ENCODE measurements at places on chromosomes 2 and 18. TPM values are rescaled to one million over a fixed set of nuclear protein-coding genes. Genes with fewer than 3 reads are reported as not detected.
A peak's percentile ranks its signal among the peaks of the same experiment; 100 is the strongest.

GRCh38 chr18:33840212-33840593 lies 262.2 kb downstream of the ASXL3 start:
- DNase-seq, result no peak

GRCh38 chr18:32093102-32093511 lies 1.4 kb downstream of the RNF138 start:
- no peak for DNase-seq

LIMS3 gene
- 2.6 TPM for total RNA-seq

- DNase-seq, result peak; percentile 36
These were observed 391 bp upstream of the TMEM17 start for GRCh38 chr2:62506421-62506750.

- no peak for DNase-seq
These were observed 36.5 kb downstream of the MC2R start for GRCh38 chr18:13878857-13879256.

GRCh38 chr2:173109253-173110188 lies 33.9 kb downstream of the MAP3K20 start:
- peak; percentile 72 for DNase-seq

GRCh38 chr18:4251873-4252272 lies 203.2 kb downstream of the DLGAP1 start:
- DNase-seq, result no peak

XDH gene
- total RNA-seq, result 0.08 TPM

- no peak for DNase-seq
These were observed 220.1 kb upstream of the NCKAP5 start for GRCh38 chr2:133788386-133788785.

DNA sequence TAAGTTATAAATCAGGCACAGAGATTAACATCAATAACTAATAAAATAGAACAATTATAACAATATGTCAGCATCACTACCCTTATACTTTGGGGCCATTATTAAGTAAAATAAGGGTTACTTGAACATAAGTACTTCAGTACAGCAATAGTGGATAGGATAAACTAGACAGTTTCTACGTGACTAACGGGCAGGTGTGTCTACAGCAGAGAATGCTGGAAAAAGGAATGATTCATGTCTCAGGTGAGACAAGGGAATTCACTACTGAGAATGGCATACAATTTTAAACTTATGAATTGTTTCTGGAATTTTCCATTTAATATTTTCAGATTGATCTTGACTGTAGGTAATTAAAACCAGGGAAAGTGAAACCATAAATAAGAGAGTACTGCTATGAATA lies 5.5 kb downstream of the WDR75 start:
- DNase-seq, result no peak

SIX3 gene
- total RNA-seq, result 0.21 TPM

GRCh38 chr2:49831698-49832367 lies 677.5 kb upstream of the FSHR start:
- DNase-seq, result no peak

DNA sequence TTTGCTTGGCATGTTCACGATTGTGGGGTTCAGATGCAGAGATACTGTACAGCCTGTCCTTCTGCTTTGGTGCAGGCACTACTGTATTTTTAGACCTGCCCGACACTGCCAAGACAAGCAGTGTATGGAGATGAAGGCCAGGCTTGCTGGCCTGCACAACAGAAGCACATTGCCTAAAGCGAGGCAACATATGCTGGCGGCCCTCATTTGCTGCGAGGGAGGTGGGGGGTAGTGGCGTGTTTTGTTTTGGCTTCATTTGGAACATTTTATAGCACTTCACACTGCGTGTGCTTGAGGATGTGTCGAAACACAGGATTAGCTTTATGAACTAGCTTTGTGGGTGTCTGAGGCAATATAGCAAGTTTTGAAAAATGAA lies 27.0 kb downstream of the TMEM182 start:
- no peak for DNase-seq

- no peak for DNase-seq
These were observed 124.9 kb downstream of the ARHGAP15 start for GRCh38 chr2:143254110-143254509.

TRIM43B gene
- not detected for total RNA-seq

DNA sequence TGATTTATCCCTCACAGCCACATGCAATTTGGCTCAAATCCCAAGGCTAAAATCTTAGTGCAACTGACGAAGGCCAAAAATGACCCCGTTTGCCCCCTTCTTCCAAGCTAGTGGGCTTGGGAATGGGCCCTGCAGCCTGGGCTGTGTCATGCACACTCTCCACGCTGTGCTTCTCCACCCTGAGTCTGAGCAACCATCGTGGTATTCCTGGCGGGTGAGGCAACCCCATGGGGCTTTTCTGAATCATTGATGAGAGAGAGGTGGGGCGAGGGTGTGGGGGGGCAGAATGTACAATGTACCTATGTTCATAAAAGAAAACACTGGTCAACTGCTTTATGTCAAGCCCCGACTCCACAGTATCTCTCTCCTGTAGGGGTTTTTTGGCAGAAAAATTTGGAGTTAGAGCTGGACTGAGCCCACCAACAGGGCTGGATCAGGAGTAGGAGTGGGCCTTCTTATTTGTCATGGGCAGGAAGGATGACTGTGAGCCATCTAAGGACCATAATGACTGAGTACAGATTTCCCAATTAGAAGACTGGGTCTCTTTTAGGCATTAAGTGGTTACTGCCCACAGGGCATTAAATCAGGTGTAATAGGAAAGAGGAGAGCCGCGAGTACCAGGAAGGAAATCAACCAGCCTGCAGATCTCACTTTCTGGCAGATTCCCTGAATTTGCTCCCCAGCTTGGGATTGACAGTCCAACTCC lies 8.9 kb downstream of the SULT1C2 start:
- no peak for DNase-seq

DNA sequence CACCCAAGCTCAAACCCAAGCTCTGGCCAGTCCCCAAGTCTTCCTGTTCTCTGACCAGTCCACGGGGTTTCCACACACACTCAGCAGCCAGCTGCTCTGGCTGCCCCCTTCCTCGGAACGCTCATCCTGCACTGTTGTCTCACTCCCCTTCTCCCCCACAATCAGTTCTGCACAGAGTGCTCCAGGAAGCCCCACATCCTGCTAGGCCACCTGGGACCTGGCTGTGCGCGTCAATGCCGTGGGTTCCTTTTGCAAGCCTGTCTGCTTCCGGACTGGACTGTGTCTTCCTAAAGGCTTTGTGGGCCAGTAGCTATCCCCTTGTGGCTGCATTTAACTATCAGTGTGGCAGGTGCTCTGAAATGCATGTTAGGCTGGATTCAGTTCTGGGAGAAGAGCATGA lies 605.0 kb upstream of the RAB6C start:
- DNase-seq, result no peak

GRCh38 chr2:112910219-112910618 lies 746 bp upstream of the IL37 start:
- DNase-seq, result no peak

- no peak for DNase-seq
These were observed 142.1 kb upstream of the PKDCC start for GRCh38 chr2:41905597-41906337.

CD8B2 gene
- not detected for total RNA-seq

DLX1 gene
- 3.5 TPM for total RNA-seq

IL1R2 gene
- 0.15 TPM for total RNA-seq

WDR33 gene
- total RNA-seq, result 63.7 TPM

GRCh38 chr2:6977113-6977741 lies 60.0 kb downstream of the RNF144A start:
- DNase-seq, result peak; percentile 42

DNA sequence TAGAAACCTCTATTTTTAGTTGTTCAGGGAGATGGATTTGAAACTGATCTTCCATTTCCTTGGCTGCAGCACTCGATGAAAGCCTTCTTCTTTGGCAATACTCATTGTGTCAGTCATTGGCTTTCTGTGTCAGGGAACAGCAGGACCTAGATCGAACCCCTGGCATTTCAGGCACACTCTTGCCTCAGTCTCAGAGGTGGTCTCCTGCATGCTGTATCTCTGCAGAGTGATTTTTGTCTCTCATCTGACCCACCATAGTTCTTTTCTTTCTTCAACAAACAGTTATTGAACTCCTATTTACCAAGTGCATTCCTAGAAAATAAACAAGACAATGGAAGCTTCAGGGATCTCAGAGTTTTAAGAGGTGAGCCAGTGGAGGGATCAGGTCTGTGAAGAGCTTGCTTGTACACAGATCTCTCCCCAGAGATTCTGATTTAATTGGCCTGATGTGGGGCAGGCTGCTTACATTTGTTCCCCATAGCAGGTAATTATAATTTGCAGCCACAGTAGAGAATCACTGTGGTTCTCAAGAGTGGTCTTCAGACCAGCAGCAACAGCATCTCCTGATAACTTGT lies 473.1 kb upstream of the TCF4 start:
- DNase-seq, result no peak

UGT1A5 gene
- not detected for total RNA-seq

Measured in Panc1 (cell line).